ENCODE measurements at places on chromosomes 7 and 10.

DNA sequence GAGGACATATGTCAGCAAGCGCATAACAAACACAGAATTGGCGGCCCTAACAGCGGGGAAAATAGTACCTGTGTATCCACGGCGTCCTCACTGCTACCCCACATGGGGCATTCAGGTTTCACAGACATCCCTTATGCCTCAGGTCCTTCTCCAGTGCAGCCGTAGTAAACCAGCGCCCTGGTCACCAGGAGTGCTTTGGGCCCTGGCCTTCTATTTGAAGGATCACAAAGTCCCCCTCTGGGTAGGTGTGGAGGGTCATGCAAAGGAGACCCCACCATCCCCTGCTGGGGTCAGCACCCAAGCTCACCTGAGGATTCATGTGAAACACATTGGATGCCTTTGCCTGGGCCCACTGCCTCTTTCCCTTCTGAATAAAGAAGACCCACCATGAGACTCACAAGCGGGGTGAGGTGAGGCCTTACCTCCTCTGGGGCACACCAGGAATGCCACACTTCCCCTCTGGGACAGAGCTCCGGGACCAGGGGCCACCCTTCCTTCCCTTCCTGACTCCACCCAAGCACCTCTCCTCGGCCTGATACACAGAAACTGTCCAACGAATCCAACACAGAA lies 18.8 kb downstream of the CLRN3 start:
- no peak for DNase-seq

GRCh38 chr7:138545123-138545522 lies 85.1 kb downstream of the TRIM24 start:
- no peak for DNase-seq

DNA sequence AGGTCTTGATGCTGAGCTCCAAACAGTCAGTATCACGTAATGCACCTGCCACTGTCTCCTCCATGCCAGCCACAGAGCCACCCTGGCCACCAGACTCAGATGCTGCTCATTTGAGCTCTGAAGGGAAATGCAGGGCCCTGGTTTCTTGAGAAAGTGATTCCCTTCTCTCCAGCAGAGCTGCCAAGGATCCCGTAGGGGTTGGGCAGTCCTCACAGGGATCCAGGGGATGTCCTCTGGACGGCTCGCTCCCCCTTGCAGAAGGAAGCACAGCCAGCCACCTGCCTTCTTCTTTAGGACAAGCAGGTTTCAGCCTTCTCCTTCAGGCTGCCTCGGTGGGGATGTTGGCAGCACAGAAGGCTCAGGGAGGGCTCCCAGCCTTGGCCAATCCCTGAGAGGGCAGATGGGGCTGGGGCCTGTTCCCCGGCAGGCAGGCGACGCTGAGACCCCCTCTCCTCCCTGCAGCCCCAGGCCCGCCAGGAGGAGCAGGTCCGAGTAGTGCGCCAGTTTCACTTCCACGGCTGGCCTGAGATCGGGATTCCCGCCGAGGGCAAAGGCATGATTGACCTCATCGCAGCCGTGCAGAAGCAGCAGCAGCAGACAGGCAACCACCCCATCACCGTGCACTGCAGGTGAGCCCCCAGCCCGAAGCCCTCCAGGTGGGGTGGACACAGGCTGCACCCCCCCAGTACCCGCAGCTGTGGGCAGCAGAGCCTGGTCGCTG lies 48.9 kb downstream of the MKI67 start:
- no peak for DNase-seq

DNA sequence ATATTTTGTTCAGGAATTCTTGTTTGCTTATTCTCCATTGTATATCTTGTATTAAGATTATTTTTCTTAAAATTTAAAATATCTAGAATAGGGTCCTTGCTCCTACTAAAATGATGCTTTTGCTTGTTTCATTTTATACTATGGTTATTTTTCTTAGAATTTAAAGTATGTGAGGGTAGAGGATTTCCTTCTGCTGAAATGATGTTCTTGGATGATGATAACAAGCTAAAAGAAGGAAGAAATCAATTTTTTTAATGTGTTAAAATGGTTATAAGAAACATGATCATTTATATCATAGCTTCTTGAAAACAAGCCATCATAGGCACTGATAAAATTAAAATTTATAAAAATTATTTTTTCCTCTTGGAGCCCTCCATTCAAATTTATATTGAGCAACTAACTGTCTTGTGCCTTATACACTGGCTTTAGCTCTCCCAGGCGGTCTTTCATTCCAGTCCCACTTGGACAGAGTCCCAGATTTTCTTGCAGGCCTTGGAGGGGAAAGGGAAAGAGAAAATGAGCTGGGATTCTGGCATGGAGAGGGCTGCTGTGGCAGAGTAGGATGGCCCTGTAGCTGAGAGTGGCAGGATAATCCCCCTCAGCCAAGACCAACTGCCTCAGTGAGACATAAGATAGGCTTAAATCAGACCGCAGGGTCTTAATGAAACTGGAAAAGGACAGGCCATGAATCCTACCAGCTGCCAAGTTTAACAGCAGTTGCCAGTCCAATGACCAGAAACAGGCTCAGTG lies 60.2 kb downstream of the DNAJB9 start:
- DNase-seq, result no peak

GRCh38 chr7:25073451-25073850 lies 51.6 kb downstream of the CYCS start:
- DNase-seq, result no peak

DNA sequence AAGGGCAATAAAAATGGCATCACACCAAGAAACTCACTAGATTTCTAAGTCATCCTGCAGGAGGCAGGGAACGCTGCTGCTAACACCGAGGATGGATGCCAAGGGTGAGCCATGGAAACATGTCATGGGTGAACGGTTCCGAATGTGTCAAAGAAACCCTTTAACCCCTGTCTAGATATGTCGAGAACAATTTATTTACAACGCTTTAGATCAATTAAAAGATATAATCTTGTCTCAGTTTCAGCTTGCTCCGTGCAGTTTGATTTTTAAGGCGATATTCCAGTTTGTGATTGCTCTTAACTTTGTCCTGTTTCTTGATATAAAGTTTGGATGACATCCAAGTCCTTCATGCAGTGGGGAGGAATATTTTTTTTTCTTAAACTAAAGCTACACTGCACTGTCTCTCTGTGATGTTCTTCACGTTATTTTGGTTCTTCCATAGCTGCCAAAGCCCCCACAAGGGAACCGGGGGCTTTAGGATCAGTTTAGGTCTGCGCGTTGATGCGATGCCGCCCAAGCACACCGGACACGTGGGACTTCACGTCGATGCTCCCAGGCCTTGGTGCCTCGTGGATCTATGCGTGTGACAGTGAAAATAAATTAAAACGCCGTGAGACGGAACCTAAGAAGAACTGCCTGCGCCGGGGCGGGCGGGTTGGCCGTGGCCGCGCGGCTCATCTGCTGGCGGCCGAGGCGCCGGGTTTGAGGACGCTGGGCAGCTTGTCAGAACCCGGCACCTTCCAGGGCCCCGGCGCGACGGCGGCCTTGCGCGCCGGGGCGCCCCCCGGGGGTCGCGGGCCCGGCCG lies 220.3 kb downstream of the PHTF2 start:
- DNase-seq, result no peak

DNA sequence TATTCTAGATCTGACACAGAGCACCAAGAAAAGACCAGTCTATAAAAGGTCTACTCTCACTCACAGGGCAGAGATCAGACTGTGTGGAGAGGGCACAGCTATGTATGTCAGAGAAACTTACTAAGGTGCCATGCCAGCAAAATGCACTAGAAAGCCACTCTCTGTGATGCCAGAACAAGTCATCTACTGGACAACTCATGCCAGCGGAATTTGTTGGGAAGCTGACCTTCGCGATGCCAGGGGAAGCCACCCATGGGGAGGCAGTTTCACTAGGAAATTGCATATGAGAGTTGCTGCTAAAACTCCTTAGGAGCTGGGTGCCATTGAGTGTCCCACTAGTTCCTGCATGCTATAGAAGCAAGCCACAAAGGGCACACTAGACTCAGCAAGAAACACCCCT lies 58.5 kb downstream of the MICU1 start:
- no peak for DNase-seq

DNA sequence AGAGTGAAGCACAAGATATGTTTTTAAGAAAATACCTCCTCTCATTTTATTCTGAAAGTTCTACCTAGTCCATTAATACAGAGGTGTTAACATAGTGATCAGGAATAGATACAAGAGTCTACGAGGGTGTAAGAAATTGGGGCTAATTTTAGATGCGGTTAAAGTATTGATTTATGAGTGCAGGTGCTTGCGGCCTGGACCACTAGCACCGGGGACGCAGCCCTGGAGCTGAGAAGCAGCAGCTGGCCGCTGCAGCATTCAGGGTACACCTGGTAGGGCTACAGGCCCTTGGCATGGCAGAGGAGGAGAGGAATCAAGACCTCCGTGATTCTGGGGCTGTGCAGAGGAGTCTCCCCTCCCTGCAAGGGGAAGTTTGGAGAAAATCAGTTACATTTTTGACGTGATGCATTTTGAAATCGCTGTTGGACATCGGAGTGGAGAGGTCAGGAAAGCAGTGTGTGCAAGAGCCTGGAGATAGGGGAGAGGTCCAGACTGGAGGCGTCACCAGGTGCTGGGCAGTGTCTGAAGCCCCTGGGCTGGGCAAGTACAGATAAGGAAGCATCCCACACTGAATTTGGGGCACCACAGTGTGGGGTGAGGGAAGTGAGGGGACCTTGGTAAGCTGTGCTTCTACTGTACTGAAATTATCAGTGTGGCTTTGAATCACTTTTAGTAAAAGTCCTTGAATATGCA lies 112.3 kb downstream of the VWC2 start:
- no peak for DNase-seq

- no peak for DNase-seq
Observed at GRCh38 chr7:44393238-44394111, 68.1 kb upstream of the CAMK2B start.

GRCh38 chr7:132933072-132933458 lies 148.8 kb downstream of the CHCHD3 start:
- no peak for DNase-seq

DNA sequence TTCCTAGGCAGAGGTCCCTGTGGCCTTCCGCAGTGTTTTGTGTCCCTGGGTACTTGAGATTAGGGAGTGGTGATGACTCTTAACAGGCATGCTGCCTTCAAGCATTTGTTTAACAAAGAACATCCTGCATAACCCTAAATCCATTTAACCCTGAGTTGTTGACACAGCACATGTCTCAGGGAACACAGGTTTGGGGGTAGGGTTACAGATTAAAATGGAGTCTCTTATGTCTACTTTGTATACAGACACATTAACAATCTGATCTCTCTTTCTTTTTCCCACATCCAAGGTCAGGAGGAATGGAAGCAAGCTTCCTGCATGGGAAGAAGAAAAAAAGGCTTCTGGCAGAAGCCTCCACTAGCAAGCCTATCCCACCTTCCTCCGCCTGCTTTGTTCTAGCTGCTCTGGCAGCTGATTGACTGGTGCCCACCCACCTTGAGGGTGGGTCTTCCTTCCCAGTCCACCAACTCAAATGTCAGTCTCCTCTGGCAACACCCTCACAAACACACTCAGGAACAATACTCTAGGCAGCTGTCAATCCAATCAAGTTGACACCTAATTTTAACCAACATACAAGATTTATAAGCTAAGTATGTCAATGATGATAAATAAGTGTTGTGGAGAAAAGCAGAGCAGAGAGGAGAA lies 176.5 kb upstream of the CCZ1B start:
- DNase-seq, result no peak
